ENCODE measurements at places on chromosomes 12 and 14. TPM values are rescaled to one million over a fixed set of nuclear protein-coding genes. Genes with fewer than 3 reads are reported as not detected.

Gene PYM1
- total RNA-seq: 22.2 TPM

Gene DAO
- total RNA-seq: 0.09 TPM

Gene RPS29
- 5,655 TPM for total RNA-seq

Gene CLEC14A
- 21.3 TPM for total RNA-seq

All from muscle of leg (tissue), 16 donors.